ENCODE measurements at places on chromosomes 13 and 19. TPM values are rescaled to one million over a fixed set of nuclear protein-coding genes. Genes with fewer than 3 reads are reported as not detected.

- no peaks in the 10 kb centered on the region for H3K27me3 ChIP-seq
- no peak for DNase-seq
- no peaks in the 10 kb centered on the region for H3K36me3 ChIP-seq
- H3K27ac ChIP-seq = no peak overlapping the region
- no peaks in the 10 kb centered on the region for H3K4me1 ChIP-seq
Measured at GRCh38 chr19:32189956-32190706, 155.3 kb upstream of the ZNF507 start.

DNA sequence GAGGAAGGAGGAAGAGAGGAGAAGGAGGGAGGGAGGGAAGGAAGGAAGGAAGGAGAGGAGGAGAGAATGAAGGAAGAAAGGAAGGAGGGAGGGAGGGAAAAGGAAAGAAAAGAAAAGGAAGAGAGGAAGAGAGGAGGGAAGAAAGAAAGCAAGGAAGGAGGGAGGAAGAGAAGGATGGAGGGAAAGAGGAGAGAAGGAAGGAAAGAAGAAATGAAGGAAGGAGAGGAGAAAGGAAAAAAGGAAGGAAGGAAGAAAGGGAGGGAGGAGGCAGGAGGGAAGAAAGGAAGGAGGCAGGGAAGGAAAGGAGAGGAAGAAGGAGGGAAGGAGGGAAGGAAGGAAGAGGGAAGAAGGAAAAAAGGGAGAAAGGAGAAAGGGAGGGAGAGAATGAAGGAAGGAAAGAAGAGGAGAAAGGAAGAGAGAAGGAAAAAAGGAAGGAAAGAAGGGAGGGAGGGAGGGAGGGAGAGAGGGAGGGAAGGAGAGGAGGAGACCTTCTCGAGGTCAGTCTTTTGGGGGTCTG is 13.4 kb upstream of the CASP14 start:
- no peaks in the 10 kb centered on the region for H3K4me1 ChIP-seq
- H3K27ac ChIP-seq = no peak overlapping the region
- H3K36me3 ChIP-seq = no peaks in the 10 kb centered on the region
- no peak for DNase-seq
- no peak overlapping the region for H3K4me3 ChIP-seq

DNA sequence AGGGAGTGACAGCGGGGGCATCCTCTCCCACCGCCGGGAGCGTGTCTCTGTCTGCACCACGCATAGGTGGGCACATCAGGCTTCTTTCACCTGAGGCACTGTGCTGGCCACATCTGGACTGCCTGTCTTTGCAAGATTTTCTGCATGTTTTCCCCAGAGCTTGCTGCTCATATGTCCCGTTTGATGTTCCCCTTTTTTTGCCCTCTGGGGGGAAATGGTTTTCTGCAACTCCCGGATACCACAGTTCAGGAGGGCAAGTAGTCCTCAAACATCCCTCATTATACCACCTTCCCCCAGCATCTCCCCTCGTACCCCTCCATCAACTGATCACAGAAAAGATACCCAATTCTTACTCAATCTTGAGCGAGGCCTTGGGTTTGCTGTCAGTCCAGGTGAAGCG is 168.0 kb downstream of the PAN3 start:
- H3K36me3 ChIP-seq = no peaks in the 10 kb centered on the region
- DNase-seq = no peak
- no peaks in the 10 kb centered on the region for H3K4me1 ChIP-seq
- H3K4me3 ChIP-seq = no peak overlapping the region

- H3K4me1 ChIP-seq = peaks cover 10% of the 10 kb centered on the region
- no peak overlapping the region for H3K4me3 ChIP-seq
- peak; percentile 59 for DNase-seq
- no peaks in the 10 kb centered on the region for H3K27me3 ChIP-seq
- no peaks in the 10 kb centered on the region for H3K36me3 ChIP-seq
Measured at GRCh38 chr13:26025196-26025595, 26.6 kb downstream of the SHISA2 start.

DNA sequence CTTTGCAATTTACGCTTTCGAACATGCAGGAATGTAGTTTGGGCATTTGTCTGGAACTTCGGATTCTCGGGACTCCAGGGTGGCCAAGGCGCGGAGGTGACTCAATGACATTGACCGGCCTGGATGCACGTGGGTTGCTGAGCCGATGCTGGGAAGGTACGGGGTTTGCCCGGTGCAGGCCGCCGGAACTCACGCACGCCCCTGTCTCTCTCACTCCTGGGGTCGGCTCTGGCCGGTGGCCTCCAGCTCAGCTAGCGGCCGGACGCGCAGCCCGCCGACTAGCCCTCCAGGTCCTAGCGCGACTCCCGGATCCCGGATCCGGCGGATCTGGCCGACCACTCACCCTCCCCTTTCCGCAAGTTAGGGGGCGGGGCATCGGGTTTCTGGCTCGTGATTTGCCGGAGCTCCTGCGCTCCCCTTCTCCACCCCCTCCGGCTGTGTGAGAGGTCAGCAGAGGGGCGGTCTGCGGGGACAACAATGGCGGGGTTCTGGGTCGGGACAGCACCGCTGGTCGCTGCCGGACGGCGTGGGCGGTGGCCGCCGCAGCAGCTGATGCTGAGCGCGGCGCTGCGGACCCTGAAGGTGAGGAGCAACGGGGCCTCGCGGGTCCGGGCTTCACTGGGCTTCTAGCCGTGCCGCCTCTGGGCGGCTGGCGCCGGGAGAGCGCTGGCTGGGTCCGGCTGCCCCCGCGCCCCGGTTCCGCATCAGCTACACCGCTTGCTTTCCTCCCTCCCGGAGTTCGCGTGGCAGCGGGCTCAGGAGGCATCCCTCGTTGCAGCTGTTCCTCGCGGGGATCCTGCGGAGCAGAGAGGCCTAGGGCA is at the start of gene PCCA:
PCCA (plus strand) TSS at position 450 of the 821 bp plus-strand sequence; CDS start at position 478, 28 bp downstream.
- peak within 1 kb of the TSS; percentile 95 for H3K27ac ChIP-seq
- H3K36me3 ChIP-seq = no peaks in the 10 kb centered on the region
- peak within 1 kb of the TSS; percentile 86 for H3K4me3 ChIP-seq
- no peaks in the 10 kb centered on the region for H3K27me3 ChIP-seq
- DNase-seq = peak; percentile 98

Gene CTXN1
- 25.9 TPM for total RNA-seq

- peaks cover 52% of the 10 kb centered on the region for H3K36me3 ChIP-seq
- no peaks in the 10 kb centered on the region for H3K4me1 ChIP-seq
- H3K27me3 ChIP-seq = no peaks in the 10 kb centered on the region
- no peak overlapping the region for H3K4me3 ChIP-seq
Measured at GRCh38 chr13:113245849-113246796, 36.7 kb downstream of the CUL4A start.

DNA sequence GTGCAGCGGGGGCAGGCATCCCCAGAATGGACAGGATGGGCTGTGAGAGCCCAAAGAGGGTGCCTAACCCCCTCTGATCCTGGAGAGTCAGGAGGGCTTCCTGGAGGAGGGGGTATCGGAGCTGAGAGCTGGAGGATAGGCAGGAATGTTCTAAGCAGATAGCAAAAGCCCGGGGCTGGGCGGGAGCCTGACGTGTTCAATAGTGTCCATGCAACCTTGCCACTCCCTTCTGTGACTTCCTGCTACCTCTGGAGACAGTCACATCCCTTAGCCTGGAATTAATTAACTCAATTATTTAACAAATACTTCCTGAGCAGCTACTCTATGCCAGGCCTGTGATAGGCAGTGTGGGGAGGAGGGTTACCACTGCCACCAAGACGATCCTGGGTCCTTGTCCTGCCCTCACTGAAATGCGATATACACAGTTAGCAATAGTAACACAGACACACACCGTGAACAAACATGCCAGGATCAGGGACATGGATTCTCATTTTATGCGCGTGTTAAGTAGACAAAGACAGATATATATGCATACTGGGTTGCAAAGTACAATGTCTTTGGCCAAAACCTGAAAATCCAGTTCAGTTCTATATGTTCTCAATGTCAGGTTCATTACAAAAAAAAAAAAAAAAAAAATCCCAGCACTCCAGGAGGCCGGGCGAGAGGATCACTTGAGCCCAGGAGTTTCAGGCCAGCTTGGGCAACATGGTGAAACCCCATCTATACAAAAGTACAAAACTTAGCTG is 10.7 kb downstream of the AP2S1 start:
- H3K27me3 ChIP-seq = no peaks in the 10 kb centered on the region
- H3K4me3 ChIP-seq = no peak overlapping the region
- peaks cover 12% of the 10 kb centered on the region for H3K36me3 ChIP-seq
- no peak for DNase-seq
- no peak overlapping the region for H3K27ac ChIP-seq

Gene NOVA2
- 8.5 TPM for total RNA-seq

Gene VAV1
- total RNA-seq = 15.5 TPM

- H3K27ac ChIP-seq = no peak overlapping the region
- no peaks in the 10 kb centered on the region for H3K27me3 ChIP-seq
- no peaks in the 10 kb centered on the region for H3K36me3 ChIP-seq
- DNase-seq = no peak
Measured at GRCh38 chr19:5246554-5247155, 94.0 kb downstream of the PTPRS start.

DNA sequence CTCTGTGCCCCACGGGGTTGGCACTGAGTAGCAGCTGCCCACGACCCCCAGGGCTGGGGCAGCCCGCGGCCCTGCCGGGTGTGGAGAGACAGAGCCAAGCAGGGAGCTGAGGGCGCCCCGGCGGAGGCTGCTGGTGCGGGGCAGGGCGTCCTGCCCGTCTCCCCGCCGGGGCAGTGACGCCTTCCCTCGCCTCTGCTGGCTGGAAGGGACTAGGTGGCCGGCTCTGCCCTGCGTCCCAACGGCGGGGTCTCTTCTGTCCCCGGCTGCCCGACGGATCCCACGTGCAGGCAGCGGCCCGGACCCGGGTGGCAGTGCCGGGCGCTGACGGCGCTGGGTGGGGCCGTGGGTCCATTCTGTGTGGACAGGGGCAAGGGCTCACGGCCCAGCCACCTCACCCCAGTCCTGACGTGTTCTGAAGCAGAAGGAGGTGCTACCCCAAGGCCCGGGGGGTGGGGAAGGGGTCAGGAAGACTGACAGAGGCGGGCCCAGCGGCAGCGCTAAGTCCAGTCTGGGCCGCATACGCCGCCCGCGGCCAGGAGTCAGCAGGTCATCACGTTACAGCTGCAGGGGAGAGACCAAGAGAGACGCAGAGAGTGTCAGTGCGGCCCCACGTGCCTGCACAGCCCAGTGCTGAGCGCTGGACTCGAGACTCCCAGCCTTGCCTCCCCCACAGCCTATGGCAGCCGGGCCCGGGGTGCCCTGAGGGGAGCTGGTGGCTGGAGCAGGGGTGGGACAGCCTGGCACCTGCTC is 15.1 kb upstream of the PLPP2 start:
- no peaks in the 10 kb centered on the region for H3K27me3 ChIP-seq
- DNase-seq = no peak
- H3K27ac ChIP-seq = no peak overlapping the region
- no peaks in the 10 kb centered on the region for H3K36me3 ChIP-seq
- H3K4me3 ChIP-seq = no peak overlapping the region

- H3K36me3 ChIP-seq = no peaks in the 10 kb centered on the region
- H3K27me3 ChIP-seq = no peaks in the 10 kb centered on the region
- no peak overlapping the region for H3K4me3 ChIP-seq
- DNase-seq = no peak
- H3K4me1 ChIP-seq = peaks cover 11% of the 10 kb centered on the region
Measured at GRCh38 chr19:47187797-47188196, 43.2 kb downstream of the BBC3 start.

Gene PBX4
- 5.7 TPM for total RNA-seq

DNA sequence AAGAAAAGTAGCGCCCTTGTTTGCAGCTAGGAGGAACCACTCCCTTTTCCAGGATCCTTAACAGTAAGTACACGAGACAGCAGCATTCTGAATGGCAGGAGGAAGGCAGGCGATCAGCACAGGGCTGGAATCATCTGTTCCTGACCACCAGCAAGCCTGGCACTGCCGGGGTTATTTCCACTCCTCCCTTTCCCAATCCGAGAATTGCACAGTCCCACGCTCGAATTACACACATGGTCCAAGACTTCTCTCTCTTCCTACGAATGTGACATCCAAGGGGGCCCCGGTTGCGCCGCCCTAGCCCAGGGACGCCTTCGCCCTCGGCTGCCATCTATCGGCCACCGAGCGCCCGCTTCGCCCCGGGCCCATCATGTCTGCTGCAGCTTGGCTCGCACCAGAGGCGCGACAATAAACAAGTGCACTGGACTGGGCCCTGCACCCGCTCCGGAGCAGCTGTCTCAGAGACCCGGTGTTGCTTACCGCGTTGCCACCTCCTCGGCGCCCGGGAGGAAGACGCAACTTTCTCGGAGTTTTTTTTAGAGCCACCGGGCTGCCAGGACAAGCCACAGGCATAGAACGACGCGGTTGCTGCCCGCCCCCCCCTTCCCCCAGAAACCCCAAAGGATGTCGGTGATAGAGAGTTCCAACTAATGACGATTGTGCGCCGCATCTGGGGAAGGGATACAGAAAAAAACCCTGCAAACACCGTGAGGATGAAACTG is at the start of gene SLITRK5:
SLITRK5 (plus strand) TSS at position 341 of the 722 bp plus-strand sequence. CDS start 4,018 bp downstream, outside the sequence.
- H3K27ac ChIP-seq = no peak within 1 kb of the TSS
- DNase-seq = peak; percentile 88
- H3K4me1 ChIP-seq = no peaks in the 10 kb centered on the region
- H3K4me3 ChIP-seq = peak within 1 kb of the TSS; percentile 60
- peaks cover 19% of the 10 kb centered on the region for H3K27me3 ChIP-seq
- H3K36me3 ChIP-seq = no peaks in the 10 kb centered on the region

GRCh38 chr19:15101479-15102082 is 5.6 kb upstream of the SYDE1 start:
- no peak for DNase-seq
- no peak overlapping the region for H3K4me3 ChIP-seq
- no peaks in the 10 kb centered on the region for H3K4me1 ChIP-seq
- H3K36me3 ChIP-seq = no peaks in the 10 kb centered on the region
- no peaks in the 10 kb centered on the region for H3K27me3 ChIP-seq

DNA sequence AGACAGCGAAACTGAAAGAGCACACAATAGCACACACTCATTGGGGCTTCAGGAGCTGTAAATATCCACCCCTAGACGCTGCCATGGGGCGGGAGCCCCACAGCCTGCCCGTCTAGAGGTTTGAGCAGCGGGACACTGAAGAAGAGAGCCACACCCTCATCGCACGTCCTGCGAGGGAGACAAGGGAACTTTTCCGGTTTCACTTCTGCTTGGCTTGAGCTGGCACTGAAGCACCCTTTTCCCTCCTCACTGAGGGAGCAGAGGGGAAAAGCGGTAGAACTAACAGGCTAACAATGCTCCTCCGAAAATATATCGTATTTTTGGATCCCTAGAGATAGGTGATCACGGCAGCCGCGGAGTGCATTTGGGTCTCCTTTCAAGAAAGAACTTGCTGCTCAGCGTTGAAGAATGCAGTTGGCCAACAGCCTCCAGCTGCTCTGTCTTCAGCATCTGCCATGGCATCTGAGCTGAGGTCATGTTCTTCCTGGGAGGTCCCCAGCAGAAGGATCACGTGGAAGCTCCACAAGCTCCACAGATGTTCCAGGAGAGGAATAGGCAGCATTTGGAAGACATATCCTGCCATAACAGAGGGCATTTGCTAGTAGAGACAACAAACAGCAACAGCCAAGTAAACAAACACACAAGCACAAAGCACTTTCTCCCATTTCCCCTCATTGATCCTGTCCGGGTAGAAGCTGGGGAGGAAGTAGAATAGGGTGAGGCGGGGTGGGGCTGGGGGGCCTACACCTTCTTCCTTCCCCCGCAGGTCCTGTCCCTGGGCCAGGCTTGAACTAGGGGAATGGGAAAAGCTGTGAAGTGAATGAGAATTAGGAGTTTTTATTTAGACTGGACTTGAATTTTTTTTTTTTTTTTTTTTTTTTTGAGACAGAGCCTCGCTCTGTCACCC is 44.8 kb upstream of the ALOX5AP start:
- H3K36me3 ChIP-seq = no peaks in the 10 kb centered on the region
- no peaks in the 10 kb centered on the region for H3K27me3 ChIP-seq
- peak; percentile 82 for DNase-seq
- peak overlapping the region; percentile 34 for H3K4me3 ChIP-seq

GRCh38 chr13:24280720-24281119 is 28.7 kb upstream of the C1QTNF9 start:
- peaks cover 12% of the 10 kb centered on the region for H3K4me1 ChIP-seq
- H3K27me3 ChIP-seq = no peaks in the 10 kb centered on the region
- DNase-seq = peak; percentile 42

Gene C13orf42
- not detected for total RNA-seq

GRCh38 chr19:38263689-38264485 is 486 bp upstream of the SPINT2 start:
- peaks cover 24% of the 10 kb centered on the region for H3K4me1 ChIP-seq
- peak overlapping the region; percentile 94 for H3K27ac ChIP-seq
- peak overlapping the region; percentile 79 for H3K4me3 ChIP-seq
- no peaks in the 10 kb centered on the region for H3K27me3 ChIP-seq

All from kidney (tissue), 22 donors.